ENCODE measurements at places on chromosomes 12 and 14.

GRCh38 chr12:112151766-112152541, 26.6 kb downstream of the TRAFD1 start:
- no peak for DNase-seq

GRCh38 chr12:109583733-109584132, 10.1 kb downstream of the MVK start:
- DNase-seq, result no peak

GRCh38 chr14:37864861-37865718, 269.7 kb downstream of the TTC6 start:
- peak; percentile 32 for DNase-seq

- peak; percentile 80 for DNase-seq
Measured at GRCh38 chr12:80412343-80412953, 31.6 kb upstream of the PTPRQ start.

Data from ELR (cell line).